ENCODE measurements at places on chromosomes 2 and 18. TPM values are rescaled to one million over a fixed set of nuclear protein-coding genes. Genes with fewer than 3 reads are reported as not detected.

The FBXO36 gene
- 2.6 TPM for polyA plus RNA-seq

The ANKRD62 gene
- not detected for polyA plus RNA-seq

The INSIG2 gene
- polyA plus RNA-seq: 35.3 TPM

The CDCA7 gene
- polyA plus RNA-seq: 4.9 TPM

The KATNAL2 gene
- 4.3 TPM for polyA plus RNA-seq

The HTR2B gene
- 1.1 TPM for polyA plus RNA-seq

The GKN2 gene
- not detected for polyA plus RNA-seq

The PRKCE gene
- 9.5 TPM for polyA plus RNA-seq

- DNase-seq: no peak
Observed at GRCh38 chr18:12345491-12346239, 31.4 kb downstream of the AFG3L2 start.

DNA sequence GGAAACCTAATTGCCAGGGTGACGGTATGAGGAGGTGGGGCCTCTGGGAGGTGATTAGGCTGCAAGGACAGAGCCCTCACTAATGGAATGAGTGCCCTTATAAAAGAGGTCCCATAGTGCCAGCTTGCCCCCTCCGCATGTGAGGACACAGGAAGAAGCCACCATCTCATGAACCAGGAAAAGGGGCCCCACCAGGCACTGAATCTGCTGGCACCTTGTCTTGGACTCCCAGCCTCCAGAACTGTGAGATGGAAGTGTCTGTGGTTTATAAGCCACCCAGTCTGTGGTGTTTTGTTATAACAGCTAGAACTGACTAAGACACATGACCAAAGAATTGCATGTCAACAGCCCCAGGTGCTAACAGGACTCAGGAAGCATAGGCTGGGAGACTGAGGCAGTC is 214.3 kb downstream of the MGAT5 start:
- no peak for DNase-seq

DNA sequence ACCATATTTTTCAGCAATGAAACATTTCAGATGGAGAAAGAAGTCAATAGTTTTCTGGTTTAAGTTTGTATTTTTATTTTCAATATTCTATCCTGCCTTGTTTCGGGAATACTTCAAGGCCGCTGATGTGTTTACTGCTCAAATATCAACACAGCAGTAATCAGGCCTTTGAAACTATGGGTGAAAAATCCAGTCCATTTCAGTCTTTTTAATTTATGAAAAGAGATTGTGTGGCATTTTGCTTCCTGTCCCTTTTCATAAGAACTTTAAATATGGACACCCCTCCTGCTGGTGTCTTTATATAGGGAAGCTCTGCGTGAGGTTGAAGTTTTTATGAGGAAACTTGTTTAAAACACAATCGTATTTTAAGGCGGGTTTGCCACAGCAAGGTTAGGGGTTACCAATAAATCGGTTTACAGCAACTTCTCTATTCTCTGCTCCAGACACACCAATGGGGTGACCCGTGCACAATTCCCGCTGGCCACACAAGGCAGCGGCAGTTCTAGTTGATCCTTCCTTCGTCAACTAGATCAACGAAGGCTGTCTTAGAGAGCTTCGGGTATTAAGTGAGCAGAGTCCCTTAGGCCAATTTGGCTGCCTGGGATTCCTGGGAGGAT is 1.2 kb upstream of the TANC1 start:
- DNase-seq: no peak

- no peak for DNase-seq
Observed at GRCh38 chr2:187855689-187856088, 301.5 kb upstream of the TFPI start.

GRCh38 chr2:109378682-109379081 is 235.1 kb downstream of the SEPTIN10 start:
- DNase-seq: no peak

- DNase-seq: no peak
Observed at GRCh38 chr18:22088996-22089640, 80.3 kb upstream of the GATA6 start.

DNA sequence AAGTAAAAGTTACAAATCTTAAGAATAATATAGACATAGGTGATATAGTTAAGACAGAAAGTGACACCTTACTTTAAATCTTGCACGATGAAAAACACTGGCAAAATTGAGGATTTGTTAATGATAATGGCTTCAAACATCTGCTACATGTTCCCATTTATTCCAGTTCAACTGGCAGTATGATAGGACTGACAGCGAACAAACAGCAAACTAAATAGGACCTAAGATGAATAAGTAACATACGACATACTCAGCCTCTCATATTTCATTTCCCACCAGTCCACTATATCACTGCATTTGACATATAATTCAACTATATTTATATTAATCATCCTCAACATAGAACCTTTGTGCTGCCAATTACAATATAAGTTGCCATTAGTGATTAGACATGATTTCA is 36.3 kb downstream of the ACVR1C start:
- DNase-seq: no peak

- no peak for DNase-seq
Observed at GRCh38 chr2:230672836-230673235, 39.8 kb upstream of the CAB39 start.

- DNase-seq: peak; percentile 66
Observed at GRCh38 chr18:68660354-68661183, 54.3 kb downstream of the TMX3 start.

DNA sequence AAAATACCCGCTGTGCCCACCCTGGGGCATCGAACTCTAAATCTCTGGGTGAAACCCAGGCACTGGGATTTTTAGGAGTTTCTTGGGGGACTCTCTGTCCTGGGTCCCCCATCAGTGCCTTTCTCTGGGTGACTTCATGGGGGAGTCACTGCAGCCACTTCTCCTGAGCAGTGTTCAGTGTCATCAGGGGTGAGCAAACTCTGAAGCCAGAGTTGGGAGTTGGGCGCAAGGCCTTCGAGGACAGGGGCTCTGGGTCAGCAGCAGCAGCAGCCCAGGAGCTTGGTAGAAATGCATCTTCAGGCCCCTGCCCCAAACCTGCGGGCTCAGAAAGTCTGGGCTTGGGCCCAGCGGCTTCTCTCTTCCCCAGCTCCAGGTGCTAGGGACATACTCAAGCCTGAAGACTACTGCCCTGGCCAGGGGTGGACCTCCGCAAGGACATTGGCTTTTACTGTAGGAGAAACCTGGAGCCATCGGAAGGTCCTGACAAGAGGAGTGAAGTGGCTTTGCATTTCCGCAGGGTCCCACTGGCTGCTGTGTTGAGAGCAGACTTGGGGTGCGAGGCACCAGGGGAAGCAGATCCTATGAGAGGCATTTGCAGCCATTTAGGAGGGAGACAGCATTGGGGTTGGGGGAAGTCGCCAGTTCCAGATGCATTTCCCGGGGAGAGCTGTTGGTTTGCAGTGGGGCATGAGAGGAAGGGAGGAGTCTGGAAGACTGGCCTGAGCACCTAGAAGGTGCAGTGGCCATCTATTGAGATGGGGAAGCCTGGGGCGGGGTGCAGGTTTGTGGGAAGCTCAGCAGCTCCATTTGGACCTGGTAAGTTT is 51.5 kb upstream of the FAHD2A start:
- DNase-seq: no peak

DNA sequence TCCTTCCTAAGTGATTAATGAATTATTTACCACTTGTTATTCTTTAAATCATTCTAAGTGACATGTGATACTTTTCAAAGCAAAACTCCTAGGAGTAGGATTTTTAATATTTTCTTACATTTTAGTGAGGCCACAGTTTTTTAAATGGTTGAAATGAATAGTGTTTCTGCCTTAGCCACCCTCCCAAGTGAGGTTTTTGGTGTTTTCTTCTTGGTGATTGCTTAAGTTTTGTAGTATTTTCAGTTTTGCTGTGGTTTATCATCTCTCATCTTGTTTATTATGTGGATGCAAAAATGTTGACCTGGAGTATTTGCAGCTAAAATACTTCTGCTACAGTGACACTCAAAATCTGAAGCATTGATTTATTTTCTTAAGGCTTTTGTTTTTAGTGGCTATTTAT is 9.8 kb downstream of the AFTPH start:
- DNase-seq: no peak

- no peak for DNase-seq
Observed at GRCh38 chr2:99857867-99858444, 284.4 kb downstream of the AFF3 start.

GRCh38 chr2:128377071-128377910 is 58.6 kb upstream of the HS6ST1 start:
- no peak for DNase-seq

GRCh38 chr2:169734169-169734847 is 676 bp downstream of the KLHL23 start:
- DNase-seq: peak; percentile 62

DNA sequence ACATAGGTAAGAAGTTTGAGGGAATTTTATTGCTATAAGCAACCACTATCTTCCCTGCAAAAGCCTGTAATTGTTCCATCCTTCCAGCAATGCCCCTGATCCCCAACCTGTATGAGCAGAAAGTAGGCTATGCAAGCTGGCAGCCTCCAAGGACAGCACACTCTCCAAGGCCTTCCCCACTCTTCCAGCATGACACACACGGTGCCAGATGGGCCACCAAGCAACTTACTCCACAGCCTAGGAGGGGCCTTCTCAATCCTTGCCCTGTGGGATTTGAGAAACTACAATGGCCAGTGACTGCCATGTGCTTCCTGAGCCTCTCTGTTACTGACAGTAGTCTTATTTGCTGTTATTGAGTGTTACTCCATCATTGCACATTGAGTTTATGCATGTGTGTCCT is 137.5 kb downstream of the ACTR3 start:
- no peak for DNase-seq

DNA sequence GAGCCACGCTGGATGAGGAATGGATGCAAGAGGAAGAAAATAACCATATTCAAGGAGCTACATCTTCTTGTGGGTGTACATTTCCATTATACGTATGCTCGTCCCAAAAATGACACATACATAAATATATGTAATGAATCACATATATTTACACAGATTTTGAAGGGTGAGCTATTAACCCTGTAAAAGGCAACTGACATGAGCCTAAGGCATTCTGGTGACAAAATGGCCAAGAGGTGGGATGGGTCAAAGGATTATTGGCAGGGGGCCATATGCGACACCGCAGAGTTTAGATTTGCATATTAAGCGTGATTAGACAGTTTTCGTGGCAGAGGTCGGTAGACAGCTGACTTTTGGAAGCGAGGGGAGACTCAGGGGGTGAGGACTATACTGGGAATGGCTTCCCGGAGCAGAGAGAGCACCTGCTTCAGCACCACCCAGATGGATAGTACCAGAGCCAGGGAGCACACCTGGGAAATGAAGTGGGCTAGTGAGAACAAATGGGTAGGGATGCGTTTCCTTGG is 431 bp upstream of the CNRIP1 start:
- DNase-seq: peak; percentile 27

- DNase-seq: no peak
Observed at GRCh38 chr2:85734942-85735608, 18.7 kb upstream of the ATOH8 start.

GRCh38 chr2:221060376-221060775 is 511.7 kb downstream of the EPHA4 start:
- DNase-seq: no peak

GRCh38 chr2:111689941-111690340 is 194.1 kb downstream of the ANAPC1 start:
- DNase-seq: no peak

DNA sequence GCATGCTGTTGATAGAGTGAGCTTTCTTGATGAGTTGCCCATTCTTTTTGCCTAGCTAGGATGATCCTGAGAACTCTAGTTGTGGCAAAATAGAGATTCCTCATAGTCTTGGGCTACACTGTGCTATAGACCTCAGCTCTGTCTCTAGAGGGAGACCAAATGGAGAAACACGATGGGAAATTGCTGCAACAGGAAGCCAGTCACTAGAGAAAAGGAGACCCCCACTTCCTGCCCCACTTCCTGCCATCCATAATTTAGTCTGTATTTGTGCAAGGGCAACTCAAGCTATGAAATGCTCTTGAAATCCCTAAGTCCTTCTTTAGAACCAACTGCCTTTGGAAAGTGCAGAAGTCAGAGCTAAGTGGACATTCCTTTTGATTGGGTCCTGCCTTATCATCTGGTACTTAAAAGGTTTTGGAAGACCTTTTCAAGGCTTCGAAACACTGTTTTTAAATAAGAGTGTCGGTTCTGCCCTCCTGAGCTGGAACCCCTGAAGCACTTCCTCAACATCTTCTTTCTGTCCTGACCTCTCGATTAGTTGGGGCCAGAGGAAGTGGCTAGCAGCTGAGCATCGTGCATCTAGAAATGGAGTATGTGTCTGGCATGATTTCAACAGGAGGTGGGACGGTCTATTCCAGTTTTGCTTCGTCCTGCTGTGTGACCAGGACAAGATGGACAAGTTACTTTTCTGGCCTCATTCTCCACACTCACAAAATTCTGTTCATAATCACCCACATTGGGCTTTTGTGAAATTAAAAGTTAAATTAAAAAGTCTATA is 8.6 kb upstream of the KCNE4 start:
- no peak for DNase-seq

GRCh38 chr2:38572167-38572566 is 30.6 kb downstream of the HNRNPLL start:
- DNase-seq: no peak

DNA sequence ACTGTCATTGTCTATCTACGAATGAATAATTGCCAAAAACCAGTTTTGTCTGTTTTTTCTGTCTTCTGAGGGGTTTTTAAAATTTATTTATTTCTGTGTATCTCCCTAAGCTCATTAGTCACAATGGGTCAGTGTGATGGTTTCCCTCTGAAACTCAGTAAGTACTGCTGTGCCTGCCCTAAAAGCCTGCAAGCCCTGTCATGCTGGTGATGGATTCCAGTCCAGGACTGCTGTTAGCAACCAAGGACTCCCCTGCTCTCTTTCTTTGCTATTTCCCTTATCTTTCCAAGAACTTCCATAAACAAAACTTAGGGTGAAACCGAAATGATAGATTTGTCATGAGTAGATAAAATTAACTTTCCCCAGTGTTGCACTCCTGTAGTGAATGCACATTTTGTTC is 11.8 kb upstream of the DSG2 start:
- DNase-seq: peak; percentile 57

GRCh38 chr2:98457045-98457696 is 12.5 kb downstream of the INPP4A start:
- DNase-seq: no peak

- no peak for DNase-seq
Observed at GRCh38 chr2:130380096-130380934, 24.5 kb downstream of the PTPN18 start.

GRCh38 chr18:49768051-49768391 is 45.3 kb downstream of the ACAA2 start:
- DNase-seq: peak; percentile 80

GRCh38 chr2:3149441-3150217 is 228.0 kb downstream of the EIPR1 start:
- DNase-seq: no peak

- DNase-seq: no peak
Observed at GRCh38 chr2:1804351-1804771, 60.0 kb upstream of the PXDN start.
